Stimulated activated CD8-positive, alpha-beta memory T cell treated with anti-CD3 and anti-CD28 coated beads, Interleukin-15, amount 100 ng/mL, for 4 hours (primary cell): ENCODE measurements at places on chromosomes 2 and 18.

- DNase-seq: peak; percentile 14
These were observed 37.5 kb upstream of the ZBTB7C start for GRCh38 chr18:48446582-48447225.

GRCh38 chr2:175366815-175367214 is 185.3 kb upstream of the ATP5MC3 start:
- DNase-seq: no peak

GRCh38 chr2:38115216-38116032 is 39.5 kb upstream of the CYP1B1 start:
- peak; percentile 4 for DNase-seq

DNA sequence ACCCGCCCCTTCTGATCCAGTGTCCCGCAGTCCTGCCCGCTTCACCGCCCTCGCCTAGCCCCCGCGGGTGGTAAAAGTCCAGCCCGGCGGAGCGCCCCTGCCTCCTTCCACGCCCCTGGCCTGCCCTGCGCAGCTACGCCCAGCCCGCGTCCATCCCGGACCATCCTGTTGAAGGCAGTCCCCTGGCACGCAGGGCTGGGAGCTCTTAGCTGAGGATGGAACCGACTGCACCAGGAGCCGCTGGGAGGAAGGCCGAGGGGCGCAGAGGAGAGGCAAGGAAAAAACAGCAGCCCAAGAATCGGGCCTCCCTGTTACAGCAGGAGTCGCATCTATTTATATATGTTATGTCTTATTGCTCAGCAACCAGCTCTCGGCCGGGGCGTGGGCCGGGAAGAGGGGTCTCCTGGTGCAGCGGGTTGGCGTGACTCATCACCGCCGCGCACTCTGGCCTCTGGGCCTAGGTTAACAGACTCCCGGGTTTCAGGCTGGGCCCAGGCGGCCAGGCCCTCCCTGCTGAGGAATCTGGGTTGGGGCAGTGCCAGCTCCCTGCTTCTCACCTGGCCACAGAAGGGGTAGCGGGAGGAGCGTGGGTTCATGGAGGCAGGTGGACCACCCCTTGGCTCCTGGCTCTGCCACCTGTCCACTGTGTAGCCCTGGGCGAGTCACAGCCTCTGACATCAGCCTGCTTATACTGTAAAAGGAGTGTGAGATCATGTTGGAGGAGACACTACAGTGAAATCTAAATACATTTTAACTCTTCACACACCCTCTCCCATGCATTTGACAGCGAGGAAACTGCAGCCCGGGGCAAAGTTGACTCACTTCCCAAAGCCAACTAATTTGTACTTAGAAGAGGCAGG is 13.4 kb upstream of the MAP3K2 start:
- DNase-seq: no peak

DNA sequence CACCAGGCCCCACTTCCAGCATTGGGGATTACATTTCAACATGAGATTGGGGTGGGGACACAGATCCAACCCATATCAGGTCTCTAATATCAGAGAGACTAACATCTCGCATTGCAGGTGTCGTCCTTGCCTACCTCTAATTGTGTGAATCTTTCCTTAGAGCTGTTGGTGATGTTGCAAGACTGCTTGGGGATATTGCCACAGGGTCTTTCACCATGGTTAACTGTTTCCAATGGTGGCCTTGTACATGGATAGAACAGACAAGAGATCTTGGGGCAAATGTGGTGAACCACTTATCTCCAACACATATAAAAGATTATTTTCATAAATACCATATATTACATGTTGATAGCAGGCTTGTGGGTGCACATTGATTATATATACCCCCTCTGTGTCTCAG is 270.3 kb upstream of the LINC00305 start:
- DNase-seq: no peak

GRCh38 chr2:41647468-41648050 is 400.3 kb upstream of the PKDCC start:
- no peak for DNase-seq

GRCh38 chr2:37590119-37590571 is 81.3 kb downstream of the CDC42EP3 start:
- DNase-seq: no peak

DNA sequence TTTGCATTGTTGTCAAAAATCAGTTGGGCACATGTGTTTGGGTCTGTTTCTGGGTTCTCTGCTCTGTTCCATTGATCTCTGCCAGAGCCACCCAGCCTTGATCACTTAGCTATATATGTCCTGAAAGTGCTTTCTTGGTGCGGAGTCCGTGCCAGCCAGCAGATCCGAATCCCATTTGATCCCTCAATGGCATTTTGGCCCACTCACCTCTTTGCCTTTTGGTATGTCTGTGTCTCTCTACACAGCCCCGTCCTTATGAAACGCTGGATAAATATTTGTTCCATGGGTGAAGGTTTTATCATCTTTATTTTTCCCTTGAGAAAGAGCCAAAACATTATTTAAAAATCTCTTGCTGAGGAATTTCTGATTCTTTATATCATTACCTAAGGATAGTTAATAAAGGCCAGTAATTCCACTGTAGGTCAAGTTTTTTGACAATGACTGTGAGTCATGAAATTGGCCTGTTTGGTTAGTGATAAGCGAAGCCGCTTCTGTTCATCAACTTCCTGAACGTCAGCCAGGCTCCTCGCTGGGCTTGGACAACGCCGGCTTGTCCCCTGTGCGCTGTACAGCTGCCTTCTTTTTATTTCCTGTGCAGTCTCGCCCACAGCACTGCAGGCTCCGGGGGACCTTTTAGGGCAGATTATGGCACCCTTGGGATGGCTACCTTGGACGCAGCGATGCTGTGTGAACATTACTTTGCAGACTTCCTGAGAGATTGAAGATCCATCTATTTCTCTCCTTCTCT is 24.9 kb downstream of the MTCL1 start:
- no peak for DNase-seq

- DNase-seq: no peak
These were observed 189.8 kb downstream of the SH3BP4 start for GRCh38 chr2:235141411-235142128.

GRCh38 chr2:36409935-36410334 is 54.4 kb downstream of the CRIM1 start:
- DNase-seq: no peak

- DNase-seq: peak; percentile 32
These were observed 589 bp upstream of the SGPP2 start for GRCh38 chr2:222423632-222424275.

DNA sequence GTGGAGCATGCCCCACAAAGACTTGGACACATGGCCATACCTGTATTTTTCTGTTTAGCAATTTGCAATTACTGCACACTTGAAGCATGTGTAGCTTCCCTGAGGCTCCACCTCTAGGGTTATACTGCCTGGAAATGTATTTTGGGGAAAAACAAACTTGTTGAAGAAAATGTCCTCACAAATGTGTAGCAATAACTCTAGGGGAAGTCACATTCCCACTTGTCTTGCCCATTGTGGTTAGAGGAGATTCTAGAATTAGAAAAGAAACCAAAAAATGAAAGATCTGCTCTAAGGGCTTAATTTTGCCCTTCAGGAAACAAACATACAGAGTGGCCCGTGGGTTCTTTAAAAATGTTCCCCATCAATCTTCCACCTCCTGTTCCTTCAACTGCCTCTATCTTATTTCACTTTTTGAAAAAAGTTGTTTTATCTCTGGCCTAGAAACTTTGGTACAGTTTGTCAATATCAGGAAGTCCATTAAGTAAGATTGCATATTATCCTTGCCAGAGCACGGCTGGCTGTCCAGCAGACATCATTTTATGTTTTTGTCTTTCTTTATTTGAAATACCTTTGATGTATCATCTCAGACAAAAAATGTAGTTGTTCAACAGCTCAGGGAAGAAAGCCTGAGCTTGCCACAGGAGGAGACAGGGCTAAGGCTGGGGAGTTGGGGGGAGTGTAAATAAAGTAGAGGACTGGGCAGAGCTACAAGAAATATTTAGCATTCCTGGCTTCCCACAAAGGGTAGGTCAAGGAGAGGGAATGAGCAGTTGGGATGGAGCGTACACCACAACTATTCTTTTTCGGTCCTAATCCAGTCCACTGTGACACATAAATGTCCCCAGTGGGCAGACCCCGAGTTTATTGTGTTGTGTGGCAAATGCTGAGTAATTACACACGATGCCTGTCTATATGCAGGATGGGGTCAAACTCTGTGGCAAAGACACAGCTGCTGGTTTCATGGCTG is 96.8 kb upstream of the CDC42EP3 start:
- no peak for DNase-seq

GRCh38 chr18:47118981-47119380 is 31.3 kb downstream of the HDHD2 start:
- DNase-seq: no peak

DNA sequence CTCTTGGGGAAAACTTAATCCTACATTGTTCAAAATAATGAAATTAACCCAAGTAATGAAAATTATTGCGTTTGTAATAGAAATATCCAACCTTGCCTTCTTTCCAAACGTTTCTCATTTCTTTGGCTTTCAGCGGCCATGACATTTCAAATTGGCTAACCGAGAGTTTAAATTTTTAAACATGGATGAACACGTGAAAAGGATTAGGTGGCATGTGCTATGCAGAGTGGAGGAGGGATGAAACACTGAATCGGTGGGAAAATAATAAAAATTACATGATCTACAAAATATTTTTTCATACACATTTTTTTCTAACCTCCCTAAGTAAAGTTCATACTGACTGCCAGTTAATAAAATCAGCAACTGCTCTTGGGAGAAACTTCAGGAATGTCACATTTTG is 728.4 kb upstream of the PKDCC start:
- DNase-seq: no peak

DNA sequence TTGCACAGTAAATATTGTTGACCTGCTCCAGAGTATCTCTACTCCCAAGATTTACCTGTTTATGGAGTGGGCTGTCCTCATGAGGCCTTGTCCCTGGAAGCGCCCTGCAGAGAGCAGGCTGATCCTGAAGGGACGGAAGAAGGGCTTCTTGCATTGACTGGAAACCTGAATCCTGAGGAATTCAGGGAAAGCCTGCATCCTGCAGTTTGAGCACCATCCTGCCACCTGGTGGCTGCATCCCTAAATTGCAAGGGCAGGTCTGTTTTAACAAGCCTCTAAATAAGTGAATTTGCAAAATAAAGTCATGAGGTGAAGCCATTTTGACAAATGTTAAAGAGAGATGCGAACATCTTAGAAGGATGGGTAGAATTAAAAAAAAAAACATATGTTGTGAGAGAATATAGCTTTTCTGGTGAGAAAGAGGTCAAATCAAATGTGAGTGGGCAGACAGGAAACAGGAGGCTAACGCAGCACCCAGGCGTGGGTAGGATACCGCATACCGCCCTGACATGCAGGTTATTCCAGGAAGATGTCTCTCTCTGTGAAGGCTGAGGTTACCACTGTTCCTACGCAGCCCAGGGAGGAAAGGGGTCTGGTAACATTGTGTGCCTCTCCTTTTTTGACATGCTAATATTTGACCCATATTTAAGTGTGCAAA is 754.9 kb downstream of the RNF144A start:
- DNase-seq: peak; percentile 41

DNA sequence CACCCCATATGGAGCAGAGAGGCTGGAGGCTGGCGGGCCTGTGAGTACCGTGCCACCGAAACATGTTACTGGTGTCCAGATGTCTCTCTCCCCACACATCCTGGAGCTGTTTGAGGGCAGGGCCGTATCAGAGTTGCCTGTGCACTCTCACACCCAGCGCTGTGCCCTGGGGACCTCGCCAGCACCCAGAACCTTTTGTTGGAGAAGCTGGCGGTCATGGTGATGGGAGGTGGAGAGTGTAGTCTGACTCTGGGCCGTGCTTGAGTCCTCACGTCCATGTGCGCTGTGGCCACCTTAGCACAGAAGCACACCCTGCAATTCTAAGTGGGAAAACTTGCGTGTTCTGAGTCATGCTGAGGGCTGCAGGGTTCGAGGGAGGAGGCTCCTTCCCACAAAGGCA is 259.2 kb downstream of the NDUFA10 start:
- no peak for DNase-seq

DNA sequence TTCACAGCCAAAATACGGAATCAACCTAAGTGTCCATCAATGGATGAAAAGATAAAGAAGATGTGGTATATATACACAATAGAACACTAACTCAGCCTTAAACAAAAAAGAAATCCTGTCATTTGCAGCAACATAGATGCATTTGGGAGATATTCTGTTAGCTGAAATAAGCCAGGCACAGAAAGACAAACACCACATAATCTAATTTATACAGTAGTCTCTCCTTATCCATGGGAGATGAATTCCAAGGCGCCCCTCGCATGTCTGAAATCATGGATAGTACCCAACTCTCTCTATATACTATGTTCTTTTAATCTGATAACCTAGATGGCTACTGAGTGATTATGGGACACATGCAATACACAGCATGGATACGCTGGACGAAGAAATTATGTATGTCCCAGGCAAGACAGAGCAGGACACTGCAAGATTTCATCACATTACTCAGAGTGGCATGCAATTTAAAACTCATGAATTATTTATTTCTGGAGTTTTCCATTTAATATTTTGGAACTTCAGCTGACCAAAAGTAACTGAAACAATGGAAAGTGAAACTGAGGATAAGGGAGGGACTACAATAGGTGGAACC is 39.5 kb downstream of the ORC4 start:
- DNase-seq: no peak

- DNase-seq: no peak
These were observed 3.6 kb downstream of the LIMS2 start for GRCh38 chr2:127671557-127672302.

DNA sequence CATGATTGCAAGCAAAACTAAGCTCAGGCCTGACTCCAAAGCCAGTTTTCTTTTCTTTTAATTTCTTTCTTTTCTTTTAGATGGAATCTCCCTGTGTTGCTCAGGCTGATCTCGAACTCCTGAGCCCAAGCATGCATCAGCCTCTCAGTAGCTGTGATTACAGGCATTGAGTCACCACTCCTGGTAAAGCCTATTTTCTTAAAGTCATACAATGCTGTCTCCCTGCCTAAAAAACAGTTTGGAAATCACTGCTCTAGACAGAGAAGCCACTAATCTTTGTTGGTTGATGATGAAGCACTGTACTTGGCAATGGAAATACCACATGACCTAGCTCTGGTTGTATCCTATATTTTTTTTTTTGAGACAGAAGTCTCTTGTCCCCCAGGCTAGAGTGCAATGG is 33.1 kb upstream of the ZNF532 start:
- DNase-seq: no peak

- no peak for DNase-seq
These were observed 866 bp downstream of the CWC22 start for GRCh38 chr2:180006231-180006630.

DNA sequence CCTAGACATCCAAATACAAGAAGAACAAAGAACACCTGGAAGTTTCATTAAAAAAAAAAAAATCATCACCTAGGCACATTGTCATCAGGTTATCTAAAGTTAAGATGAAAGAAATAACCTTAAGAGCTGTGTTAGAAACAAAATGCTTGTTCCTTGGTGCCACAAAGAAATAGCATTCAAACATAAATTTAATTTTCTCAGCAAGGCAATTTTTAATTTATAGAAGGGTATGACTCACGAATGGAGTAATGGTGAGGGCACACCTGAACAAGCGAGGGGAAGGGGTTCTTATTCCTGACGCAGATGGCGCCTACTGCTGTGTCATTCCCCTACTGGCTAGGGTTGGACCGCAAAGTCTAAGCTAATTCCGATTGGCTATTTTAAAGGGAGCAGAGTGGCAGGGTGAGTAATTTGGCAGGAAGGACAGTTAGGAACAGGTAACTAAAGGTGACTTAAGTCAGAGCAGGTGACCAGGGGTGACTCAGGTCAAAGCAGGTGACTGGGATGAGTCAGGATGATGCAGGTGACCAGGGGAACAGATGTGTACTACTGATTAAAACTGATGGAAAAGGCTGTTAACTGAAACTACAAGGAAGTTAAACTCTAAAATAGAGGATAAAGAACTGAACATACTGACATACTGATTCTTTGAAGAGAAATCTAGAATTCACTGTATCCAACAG is 30.0 kb upstream of the TWSG1 start:
- no peak for DNase-seq

GRCh38 chr2:232883116-232883721 is 13.2 kb downstream of the SNORC start:
- DNase-seq: no peak
